ENCODE measurements at places on chromosomes 13 and 19.

DNA sequence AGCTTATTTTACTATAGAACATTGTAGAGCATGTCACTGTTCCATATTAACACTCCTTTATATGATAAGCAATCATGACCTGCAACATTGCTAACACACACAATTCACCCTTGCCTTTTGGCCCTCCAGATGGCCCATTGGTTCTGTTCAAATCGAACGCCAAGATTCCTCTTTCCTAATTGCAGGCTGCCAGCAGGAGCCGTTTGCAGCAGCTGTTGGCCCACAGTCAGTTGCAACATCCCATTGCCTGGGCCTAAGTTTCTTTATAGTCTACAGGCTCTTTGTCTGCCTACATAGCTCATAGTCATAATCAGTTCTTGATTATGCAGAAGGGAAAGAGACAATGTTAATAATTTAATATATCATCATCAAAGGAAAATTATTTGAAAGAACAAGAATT is 37.6 kb downstream of the KCTD12 start:
- H3K36me3 ChIP-seq = no peaks in the 10 kb centered on the region
- H3K27ac ChIP-seq = no peak overlapping the region
- no peak overlapping the region for H3K4me3 ChIP-seq

- peak; percentile 85 for DNase-seq
- no peaks in the 10 kb centered on the region for H3K27me3 ChIP-seq
- H3K4me1 ChIP-seq = peaks cover 18% of the 10 kb centered on the region
- peak within 1 kb of the TSS; percentile 89 for H3K27ac ChIP-seq
- H3K4me3 ChIP-seq = peak within 1 kb of the TSS; percentile 70
Observed at GRCh38 chr19:44212250-44212865, at the start of gene ZNF227. ZNF227 (plus strand) TSS chr19:44212532; CDS start chr19:44217793, 5,261 bp downstream.

- H3K27me3 ChIP-seq = no peaks in the 10 kb centered on the region
- no peak overlapping the region for H3K27ac ChIP-seq
- H3K4me3 ChIP-seq = no peak overlapping the region
- H3K4me1 ChIP-seq = no peaks in the 10 kb centered on the region
- no peaks in the 10 kb centered on the region for H3K36me3 ChIP-seq
Observed at GRCh38 chr19:29812080-29812880, 489 bp downstream of the CCNE1 start.

DNA sequence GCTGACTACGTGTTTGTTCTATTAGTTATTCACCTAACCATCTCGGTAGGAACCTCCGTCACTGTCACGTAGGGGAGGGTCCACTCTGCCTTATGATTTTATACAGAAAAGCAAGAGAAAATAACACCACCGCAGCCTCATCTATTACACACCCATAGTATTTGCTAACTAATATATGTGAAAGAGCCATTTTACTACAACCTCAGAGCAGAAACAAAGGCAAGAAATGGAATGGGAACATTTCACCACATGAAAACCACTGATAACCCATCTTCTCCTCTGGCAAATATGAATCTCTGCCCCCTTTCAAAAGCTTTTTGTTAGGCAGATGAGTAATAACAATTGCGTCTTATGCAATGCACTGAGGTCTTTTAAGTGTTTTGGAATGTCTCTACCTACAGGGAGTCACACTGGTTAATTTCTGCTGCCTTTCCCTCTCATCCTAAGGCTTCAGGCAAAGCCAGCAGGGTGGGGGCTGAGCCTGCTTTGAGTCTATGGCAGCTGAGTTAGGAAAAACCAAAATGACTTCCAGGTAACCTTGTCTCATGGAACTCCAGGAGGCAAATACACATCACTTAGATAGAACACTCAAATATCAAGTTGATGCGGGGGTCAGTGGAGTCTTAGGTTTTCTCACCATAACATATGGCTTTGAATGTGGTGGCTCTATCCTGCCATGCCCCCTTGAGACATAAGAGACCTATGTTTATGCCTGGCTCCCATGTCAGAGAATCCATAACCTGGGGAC is 15.0 kb downstream of the TSHZ3 start:
- H3K4me1 ChIP-seq = no peaks in the 10 kb centered on the region
- H3K36me3 ChIP-seq = no peaks in the 10 kb centered on the region
- no peaks in the 10 kb centered on the region for H3K27me3 ChIP-seq
- H3K27ac ChIP-seq = no peak overlapping the region
- DNase-seq = no peak

DNA sequence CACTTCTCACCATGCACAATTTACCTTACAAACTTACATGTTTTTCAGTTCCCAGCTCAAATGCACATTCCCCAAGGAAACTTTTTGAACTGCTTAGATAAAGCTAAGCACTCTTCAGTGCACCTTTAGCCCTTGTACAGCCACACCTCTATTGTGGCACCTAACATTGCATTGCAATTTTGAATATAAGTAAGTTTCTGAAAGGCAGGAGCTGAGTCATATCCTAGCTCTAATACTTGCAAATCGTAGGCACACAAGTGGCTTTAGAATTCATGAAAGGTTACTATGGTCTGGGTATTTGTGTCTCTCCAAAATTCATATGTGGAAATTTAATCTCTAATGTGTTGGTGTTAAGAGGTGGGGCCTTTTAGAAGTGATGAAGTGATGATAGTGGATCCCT is 4.9 kb upstream of the ESD start:
- H3K27me3 ChIP-seq = no peaks in the 10 kb centered on the region
- H3K4me1 ChIP-seq = peaks cover 3% of the 10 kb centered on the region
- H3K27ac ChIP-seq = no peak overlapping the region
- H3K36me3 ChIP-seq = no peaks in the 10 kb centered on the region
- DNase-seq = no peak
- H3K4me3 ChIP-seq = no peak overlapping the region

GRCh38 chr19:48368936-48369335 is 4.8 kb downstream of the SYNGR4 start:
- H3K27me3 ChIP-seq = no peaks in the 10 kb centered on the region
- no peak overlapping the region for H3K27ac ChIP-seq
- peaks cover 4% of the 10 kb centered on the region for H3K4me1 ChIP-seq
- H3K4me3 ChIP-seq = no peak overlapping the region
- no peak for DNase-seq

GRCh38 chr19:18109733-18110608 is 12.4 kb downstream of the MAST3 start:
- H3K36me3 ChIP-seq = no peaks in the 10 kb centered on the region
- peaks cover 13% of the 10 kb centered on the region for H3K27me3 ChIP-seq
- no peak for DNase-seq
- peak overlapping the region; percentile 34 for H3K27ac ChIP-seq
- peaks cover 11% of the 10 kb centered on the region for H3K4me1 ChIP-seq

DNA sequence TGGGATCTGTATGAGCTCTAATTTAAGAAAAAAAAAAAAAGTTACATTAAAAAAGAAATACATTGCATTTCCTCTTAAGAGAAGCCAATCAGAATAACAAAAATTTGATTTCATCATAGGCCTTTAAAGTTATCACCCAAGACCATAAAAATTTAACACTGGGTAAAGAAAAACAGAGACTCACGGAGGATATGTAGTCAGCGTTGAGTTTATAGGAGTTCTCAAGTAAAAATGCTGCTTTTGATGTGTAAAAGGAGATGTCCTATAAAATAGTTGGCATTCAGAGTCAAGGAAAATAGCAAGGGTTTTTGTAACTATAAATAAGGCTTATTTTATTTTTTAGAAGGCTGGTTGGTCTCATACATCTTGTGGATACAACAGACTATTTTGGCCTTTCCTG is 191.1 kb downstream of the EFNB2 start:
- no peak for DNase-seq
- H3K27ac ChIP-seq = no peak overlapping the region
- no peak overlapping the region for H3K4me3 ChIP-seq
- H3K4me1 ChIP-seq = no peaks in the 10 kb centered on the region
- no peaks in the 10 kb centered on the region for H3K36me3 ChIP-seq

DNA sequence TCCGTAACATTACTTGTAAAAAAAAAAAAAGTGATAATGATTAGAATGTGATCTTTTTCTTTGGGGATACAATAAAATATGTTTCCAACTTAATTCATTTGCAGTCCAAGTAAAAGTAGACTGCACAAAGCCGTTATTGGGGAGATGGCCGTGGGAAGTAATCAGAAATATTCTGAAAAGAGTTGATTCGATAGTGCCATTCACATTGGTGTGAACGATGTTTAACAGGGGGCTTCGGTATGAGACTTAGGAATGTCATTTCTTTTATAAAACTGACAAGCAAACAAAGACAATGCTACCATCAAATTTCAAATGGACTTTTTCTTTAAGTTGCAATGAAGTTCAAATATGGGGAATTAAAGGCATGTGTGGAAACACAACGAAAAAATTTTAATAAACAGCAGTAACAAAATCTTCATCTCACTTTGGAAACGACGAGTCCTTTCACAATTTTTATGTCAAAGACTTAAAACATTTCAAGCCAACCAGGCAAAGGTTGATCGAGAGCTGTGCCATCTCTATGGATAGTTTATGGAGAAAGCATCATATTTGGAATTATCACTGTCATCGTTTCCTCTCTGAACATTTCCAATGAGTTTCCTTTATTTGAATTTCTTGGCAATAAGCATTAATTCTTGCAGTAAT is 1.7 kb upstream of the ZIC5 start:
- DNase-seq = no peak
- H3K4me1 ChIP-seq = peaks cover 16% of the 10 kb centered on the region
- H3K27me3 ChIP-seq = peaks cover 88% of the 10 kb centered on the region
- no peaks in the 10 kb centered on the region for H3K36me3 ChIP-seq
- H3K27ac ChIP-seq = no peak overlapping the region

All from gastrocnemius medialis (tissue), 4 donors.